ENCODE measurements at places on chromosomes 16 and 17.

GRCh38 chr16:290015-290680, 7.2 kb downstream of the PDIA2 start:
- DNase-seq: no peak

GRCh38 chr17:50238601-50239280, 35.5 kb upstream of the TMEM92 start:
- no peak for DNase-seq

GRCh38 chr17:75808905-75809621, 24.5 kb downstream of the UNK start:
- DNase-seq: no peak

- DNase-seq: no peak
Observed at GRCh38 chr16:64829678-64830077, 292.2 kb downstream of the CDH11 start.

DNA sequence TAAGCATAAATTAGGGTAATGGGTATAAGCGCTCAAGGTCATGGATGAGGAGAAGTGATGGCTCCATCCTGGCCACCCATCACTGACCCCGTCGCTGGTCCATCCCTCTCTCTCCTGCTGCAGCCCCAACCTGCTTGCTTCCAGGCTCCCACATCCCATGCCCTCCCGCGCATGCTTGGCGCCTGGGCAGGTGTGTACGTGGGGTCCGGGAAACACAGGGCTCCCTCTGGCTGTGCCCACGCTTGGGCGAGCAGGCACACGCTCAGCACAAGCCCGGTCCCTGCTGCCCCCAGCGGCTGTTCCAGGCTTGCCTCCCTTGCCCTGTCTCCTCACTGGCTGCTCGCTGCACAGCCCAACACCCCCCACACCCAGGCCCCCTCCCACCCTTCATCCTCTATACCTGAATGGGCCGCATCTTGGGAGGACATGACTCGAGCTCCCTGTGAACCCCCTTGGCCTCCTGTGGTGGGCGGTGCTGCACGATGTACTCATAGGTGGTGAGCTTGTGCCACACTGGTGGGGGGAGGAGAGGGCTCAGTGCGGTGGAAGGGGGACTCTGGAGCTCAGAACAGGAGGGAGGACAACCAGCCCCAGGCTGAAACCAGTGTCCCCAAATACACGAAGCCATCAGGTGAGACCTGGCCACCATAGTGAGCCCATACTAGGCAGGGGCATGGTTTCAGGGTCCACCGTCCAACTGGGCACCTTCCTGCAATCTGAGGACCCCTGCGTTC, 4.7 kb upstream of the TPPP3 start:
- DNase-seq: no peak

DNA sequence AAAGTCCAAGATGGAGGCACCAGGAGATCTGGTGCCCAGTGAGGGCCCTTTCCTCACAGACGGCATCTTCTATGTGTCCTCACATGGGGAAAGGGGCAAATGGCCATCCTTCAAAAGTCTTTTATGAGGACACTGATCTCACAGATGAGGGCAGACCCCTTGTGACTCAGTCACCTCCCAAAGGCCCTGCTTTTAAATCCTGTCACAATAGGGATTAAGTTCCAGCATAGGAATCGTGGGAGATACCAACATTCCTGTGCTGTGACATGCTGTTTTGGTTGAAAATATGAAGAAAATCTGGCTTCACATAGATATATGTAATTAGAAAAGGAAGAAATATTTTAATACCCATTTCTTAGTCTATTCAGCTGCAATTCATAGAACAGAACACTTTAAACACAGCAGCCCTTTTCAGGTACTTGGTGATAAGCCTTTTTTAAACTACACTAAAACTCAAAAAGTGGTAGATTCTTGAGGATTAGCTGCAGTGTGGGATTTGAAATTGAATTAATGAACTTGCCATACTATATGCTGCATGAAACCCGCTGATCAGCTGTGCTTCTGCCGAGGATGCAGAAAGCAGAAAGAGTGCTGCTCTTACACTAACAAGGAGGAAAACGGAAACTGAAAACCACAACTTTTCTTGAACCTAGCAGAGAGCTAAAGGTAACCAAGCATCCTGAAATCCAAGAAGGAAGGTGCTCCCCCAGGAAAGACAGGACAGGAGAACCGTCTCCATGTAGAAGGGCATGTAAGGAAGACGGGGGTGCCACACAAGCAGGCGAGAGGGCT, 32.7 kb downstream of the VPS53 start:
- no peak for DNase-seq

GRCh38 chr17:82334622-82335394, 1.2 kb upstream of the SECTM1 start:
- no peak for DNase-seq

DNA sequence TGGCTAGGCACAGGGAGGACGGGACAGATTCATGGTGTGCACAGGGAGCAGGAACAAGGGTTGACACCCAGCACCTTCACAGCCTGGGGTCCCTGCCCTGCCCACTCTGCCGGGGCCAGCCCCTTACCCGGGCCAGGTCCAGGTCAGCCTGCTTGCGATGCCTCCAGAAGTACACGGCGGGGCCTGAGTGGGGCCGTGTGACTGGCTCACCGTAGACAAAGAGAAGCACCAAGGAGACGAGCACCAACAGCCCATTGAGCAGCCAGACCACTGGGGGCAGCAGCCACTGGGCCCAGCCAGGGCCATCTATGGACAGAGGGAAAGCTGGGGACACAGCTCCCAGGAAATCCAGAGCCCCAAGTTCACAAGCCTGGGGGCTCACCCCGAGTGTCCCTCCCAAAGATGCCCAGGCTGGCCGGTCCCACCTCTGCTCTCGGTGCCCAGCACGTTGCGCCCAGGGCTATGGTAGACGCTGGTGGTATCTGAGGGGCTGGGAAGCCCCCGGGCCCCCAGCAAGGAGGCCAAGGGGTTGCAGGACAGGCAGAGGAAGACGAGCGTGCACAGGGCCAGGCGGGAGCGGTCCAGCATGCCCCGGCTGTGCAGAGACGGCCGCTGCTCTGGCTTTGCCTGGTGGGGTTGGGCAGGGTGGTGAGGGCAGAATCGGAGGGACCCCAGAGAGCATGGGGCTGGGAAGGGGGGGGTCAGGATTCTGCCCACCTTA, 19.8 kb downstream of the SREBF1 start:
- DNase-seq: no peak

GRCh38 chr17:42563143-42563509, 1.2 kb downstream of the COASY start:
- no peak for DNase-seq

GRCh38 chr17:65604070-65604469, 42.6 kb upstream of the AXIN2 start:
- DNase-seq: no peak

All from activated CD4-positive, alpha-beta T cell treated with anti-CD3 and anti-CD28 coated beads for 24 hours (primary cell).